AG04450 (cell line): ENCODE measurements at places on chromosomes 5 and 9.

GRCh38 chr5:106940301-106940846 lies 730.4 kb downstream of the EFNA5 start:
- DNase-seq = no peak

GRCh38 chr9:130989391-130989790 lies 19.6 kb upstream of the LAMC3 start:
- no peak for DNase-seq

GRCh38 chr5:52043543-52043942 lies 660.3 kb downstream of the ISL1 start:
- no peak for DNase-seq

GRCh38 chr5:16791036-16791705 lies 144.9 kb downstream of the MYO10 start:
- no peak for DNase-seq

DNA sequence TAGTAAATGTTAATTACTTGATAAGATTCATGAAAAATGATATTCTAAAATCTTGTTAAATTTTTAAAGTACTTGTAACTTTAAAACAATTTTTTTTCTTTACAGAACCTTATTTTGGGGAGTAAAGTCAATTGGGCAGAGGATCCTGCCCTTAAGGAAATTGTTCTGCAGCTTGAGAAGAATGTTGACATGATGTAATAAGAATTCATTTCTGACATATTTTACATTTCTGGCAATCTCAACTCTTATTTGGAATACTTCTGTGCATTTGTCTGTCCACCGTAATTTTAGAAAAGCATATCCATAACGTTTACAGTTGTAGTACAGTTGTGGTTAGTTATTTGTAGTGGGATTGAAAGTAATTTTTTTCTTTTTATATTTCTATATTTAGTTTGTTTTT lies 20.2 kb downstream of the CENPH start:
- no peak for DNase-seq

DNA sequence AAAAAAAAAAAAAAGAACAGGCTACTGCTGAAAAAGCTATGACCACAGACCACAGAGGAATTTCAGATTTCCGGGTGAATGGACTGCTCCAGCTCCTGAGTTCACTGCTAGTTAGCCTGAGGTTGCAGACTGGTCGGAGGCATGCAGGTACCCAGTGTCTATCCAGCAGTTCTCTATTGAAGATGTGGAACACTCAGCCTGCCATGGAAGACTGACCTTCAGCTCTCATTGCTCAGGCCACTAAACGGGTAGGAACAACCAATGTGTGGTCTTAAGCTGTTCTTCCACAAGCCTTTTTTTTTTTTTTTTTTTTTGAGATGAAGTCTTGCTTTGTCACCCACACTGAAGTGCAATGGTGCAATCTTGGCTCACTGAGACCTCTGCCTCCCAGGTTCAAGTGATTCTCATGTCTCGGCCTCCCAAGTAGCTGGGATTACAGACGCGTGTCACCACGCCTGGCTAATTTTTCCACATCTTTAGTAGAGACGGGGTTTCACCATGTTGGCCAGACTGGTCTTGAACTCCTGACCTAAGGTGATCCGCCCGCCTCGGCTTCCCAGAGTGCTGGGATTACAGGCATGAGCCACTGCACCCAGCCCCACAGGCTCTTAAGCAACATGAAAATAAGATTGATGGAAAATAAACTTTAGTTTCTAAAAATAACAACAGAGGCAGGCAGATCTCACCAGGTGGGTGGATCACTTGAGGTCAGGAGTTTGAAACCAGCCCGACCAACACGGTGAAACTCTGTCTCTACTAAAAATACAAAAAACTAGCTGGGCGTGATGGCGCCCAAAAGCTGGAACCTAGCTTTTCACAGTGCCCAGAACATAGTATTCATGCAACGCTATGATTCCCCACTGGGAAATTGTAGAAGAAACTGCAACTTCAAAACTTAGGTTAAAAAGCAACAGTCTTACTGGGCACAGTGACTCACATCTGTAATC lies 20.0 kb upstream of the NPM1 start:
- DNase-seq = no peak

- no peak for DNase-seq
Measured at GRCh38 chr9:128800061-128800460, 13.0 kb downstream of the TBC1D13 start.

DNA sequence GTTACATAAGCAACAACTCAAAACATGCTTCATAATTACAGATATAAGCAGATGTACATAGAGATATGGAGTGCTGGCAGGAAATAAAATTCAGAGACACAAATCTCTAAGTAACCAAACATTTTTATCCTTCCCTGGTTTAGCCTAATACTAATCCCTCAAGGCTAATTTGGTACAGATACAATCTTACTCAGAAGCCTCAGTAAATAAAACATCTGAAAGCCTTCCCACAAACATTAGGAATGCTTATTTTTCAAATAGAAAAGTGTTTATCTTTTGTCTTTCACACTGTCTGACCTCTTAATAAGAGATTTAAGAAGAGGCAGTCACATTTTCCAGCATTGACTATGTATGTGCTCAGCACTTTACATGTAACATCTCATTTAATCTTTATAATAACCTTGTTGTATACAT lies 399.4 kb downstream of the ARRDC3 start:
- no peak for DNase-seq

- DNase-seq = no peak
Measured at GRCh38 chr5:169001394-169001793, 299.5 kb downstream of the SLIT3 start.

DNA sequence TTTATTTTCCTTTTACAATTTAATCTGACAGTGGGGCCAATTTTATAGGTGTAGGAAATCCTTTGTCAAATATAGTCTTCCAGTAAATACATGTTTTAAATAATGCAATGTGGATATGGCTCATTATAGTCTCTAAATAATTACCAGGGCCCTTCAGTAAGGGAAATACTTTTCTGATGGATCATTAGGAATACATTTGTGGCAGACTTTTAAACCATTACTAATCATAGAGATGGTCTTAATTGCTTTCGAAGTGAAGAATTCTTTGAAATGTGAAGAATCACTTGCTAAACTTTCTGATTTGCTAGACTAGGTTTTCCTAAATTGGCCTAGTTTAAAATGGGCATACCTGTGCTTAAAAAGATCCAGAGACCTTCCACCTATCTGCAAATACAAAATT lies 105.6 kb upstream of the ELL2 start:
- DNase-seq = no peak

DNA sequence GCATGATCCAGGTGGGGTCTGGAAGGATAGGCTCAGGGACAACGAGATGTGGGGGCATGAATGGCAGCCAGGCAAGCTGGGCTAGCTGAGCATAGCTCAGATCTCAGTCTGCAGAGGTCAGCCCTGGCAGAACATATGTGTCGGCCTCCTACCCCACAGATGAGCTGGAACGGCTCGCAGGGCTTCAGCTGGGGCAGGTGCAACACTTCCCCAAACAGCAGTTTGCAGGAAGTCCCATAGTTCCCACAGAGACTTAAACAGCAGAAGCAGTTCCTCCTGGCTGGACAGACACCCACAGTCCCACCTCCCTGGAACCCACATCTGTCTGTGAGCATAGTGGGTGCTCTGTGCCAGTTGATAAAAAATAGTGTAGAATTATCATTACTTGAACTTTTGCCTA lies 404.6 kb downstream of the GADD45G start:
- DNase-seq = no peak

DNA sequence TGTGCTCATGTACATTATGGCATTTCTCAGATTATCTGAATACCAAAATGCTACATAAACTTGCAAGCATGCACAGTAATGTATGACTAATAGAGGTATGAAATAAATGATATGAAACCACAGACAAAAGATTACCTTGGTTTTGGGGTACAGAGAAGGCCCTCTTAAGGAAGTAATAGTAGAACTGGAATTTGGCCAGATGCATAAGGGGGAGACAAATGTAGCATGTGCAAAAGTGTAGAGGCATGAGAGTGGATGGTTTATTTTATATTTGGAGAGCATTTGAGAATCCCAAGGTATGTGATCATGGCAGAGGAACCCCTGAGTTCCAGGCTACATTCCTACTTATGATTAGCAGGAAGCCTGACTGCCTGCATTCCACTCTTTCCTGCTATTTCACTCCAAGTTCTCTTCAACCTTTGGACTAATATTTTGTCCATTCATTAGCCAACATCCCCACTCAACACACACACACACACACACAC lies 74.2 kb downstream of the MAMDC2 start:
- no peak for DNase-seq

DNA sequence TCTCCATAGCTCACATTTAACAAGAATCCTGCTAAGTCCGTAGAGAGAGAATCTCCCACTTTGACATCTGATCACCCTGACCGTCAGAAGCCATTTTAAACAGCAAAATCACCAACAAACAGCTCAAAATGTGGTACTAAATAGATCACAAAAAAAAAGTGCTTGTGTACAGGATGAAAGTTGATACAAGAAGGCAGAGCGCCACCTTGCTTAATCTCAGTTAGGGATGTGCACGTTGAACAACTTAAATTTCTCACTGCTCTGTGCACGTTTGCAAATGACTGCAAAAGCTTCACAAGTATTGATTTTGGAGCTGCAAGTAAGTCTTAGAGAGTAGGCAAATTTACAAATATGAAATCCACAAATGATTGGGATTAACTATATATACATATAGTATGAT lies 63.1 kb upstream of the NREP start:
- DNase-seq = no peak

GRCh38 chr9:128056887-128057723 lies 10.0 kb downstream of the NAIF1 start:
- no peak for DNase-seq

DNA sequence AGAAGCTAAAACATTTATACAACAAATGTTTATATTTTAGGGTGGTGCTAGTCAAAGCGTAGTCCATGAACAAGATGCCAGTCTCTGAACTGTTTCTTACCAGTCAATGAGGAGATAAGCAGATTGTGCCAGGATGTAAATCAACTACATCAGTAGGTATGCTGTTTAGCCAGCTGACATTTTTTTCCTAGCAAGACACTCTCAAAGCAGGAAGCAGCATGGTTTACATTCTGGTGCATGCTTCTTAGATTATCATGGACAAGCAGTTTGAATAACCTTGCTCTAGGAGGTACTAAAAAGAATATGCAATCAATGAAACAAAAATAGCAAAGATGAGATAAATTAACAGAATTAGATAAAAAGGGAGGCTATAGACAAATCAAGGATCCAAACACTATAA lies 17.0 kb downstream of the TICAM2 start:
- no peak for DNase-seq

DNA sequence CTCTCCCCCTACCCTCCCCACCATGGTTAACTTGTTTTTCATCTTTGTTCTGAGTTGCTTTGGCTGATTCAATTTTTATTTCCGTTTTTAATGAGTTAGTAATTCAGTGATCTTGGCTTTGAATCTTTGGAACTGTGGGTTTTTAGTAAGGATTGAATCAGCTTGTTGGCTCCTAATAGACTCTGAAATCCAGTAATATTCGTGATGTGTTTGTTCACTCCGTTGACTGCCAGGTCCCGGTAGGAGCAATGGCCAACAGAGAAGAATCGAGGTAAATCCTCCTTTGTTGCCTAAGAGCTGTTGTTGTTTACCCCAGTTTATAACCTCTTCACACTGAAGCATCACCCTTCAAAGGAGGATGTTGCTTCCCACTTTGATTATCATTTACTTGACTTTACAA lies 92.7 kb downstream of the PCSK1 start:
- DNase-seq = no peak

- DNase-seq = no peak
Measured at GRCh38 chr5:133467826-133468463, 144.4 kb downstream of the FSTL4 start.

- DNase-seq = no peak
Measured at GRCh38 chr9:94014066-94014654, 59.0 kb upstream of the BARX1 start.

DNA sequence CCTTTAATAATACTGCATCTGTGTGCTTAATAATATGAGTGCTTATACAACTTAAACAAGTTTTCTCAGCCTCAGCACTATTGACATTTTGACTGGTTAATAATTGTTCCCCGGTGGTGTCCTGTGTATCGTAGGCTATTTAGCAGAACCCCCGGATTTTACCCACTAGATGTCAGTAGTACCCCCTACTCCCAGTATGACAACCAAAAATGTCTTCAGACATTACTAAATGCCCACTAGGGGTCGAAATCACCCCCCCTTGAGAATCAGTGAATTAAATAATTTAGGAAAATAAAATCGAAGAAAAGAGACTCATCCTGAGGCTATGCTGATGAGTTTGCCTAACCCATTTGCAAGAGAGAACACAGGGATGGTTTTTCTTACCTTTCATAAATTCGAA lies 166.3 kb downstream of the ATP10B start:
- DNase-seq = no peak

- no peak for DNase-seq
Measured at GRCh38 chr5:158898185-158899177, 201.2 kb downstream of the EBF1 start.

GRCh38 chr5:114612406-114612805 lies 250.5 kb downstream of the KCNN2 start:
- no peak for DNase-seq

DNA sequence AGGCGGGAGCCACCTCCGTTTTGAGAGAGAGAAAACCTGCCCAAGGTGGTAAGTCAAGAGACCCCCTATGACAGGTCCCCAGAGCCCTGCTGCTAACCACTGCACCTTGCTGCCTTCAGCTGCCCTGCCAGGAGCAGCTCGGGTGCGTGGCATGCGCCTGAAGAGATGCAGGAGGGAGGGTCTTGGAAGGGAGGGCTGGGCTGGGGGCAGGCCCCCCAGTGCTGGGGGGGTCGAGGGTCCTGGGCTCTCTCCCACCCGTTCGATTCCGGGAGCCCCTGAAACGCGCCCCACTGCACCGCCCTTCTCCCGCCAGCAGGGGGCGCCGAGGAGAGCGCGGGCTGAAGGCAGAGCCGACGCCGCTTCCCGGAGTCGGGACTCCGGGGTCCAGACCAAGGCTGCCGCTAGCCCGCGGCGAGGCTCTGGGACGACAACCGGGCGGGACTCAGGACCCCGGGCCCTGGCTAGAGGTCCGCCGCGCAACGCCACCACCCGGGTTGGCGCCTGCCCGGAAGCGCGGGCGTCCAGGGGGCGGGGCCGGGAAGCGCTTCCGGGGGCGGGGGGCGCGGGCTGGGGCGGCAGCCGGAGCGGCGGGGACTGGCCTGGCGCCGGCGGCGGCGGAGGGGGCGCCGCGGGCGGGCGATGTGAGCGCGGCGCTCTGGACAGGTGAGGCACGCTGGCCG lies at the start of gene ZBTB34:
Gene ZBTB34, plus strand, starts transcription at position 563 of the 680 bp plus-strand sequence. CDS start 18,761 bp downstream, outside the sequence.
- DNase-seq = no peak

GRCh38 chr5:151281001-151281639 lies 22.4 kb downstream of the SLC36A3 start:
- no peak for DNase-seq

GRCh38 chr5:40594811-40595210 lies 84.9 kb upstream of the PTGER4 start:
- no peak for DNase-seq
